Prostate gland (tissue), 2 donors: ENCODE measurements at places on chromosomes 3 and 15. TPM values are rescaled to one million over a fixed set of nuclear protein-coding genes. Genes with fewer than 3 reads are reported as not detected.

- H3K4me3 ChIP-seq, result no peak overlapping the region
- no peaks in the 10 kb centered on the region for H3K36me3 ChIP-seq
- no peaks in the 10 kb centered on the region for H3K27me3 ChIP-seq
- H3K4me1 ChIP-seq, result no peaks in the 10 kb centered on the region
- no peak for DNase-seq
Measured at GRCh38 chr15:38589502-38589901, 24.9 kb upstream of the RASGRP1 start.

DNA sequence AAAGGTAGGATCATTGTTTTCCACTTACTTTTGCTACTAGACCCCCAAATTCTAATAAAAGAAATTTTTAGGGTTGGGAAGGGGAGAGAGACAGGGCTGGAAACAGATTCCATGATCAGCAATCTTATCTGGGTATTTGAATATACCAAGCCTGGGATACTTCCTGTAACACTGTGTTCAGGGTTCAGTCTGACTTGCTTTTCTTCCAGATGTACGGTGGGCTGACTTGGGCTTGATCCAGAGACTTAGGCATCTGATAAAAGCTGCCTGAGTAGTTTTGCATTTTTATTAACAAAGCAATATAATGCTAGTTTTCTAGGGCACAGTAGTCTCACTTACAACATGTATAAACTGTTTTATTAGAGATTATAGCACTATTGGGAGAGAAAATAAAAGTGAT is 49.2 kb downstream of the KCNMB2 start:
- H3K27ac ChIP-seq, result no peak overlapping the region
- H3K36me3 ChIP-seq, result no peaks in the 10 kb centered on the region
- no peaks in the 10 kb centered on the region for H3K4me1 ChIP-seq
- no peaks in the 10 kb centered on the region for H3K27me3 ChIP-seq

- H3K4me3 ChIP-seq, result no peak overlapping the region
- no peaks in the 10 kb centered on the region for H3K36me3 ChIP-seq
- no peaks in the 10 kb centered on the region for H3K4me1 ChIP-seq
- no peak for DNase-seq
- H3K27me3 ChIP-seq, result no peaks in the 10 kb centered on the region
- no peak overlapping the region for H3K27ac ChIP-seq
Measured at GRCh38 chr15:60733196-60733595, 254.3 kb upstream of the ICE2 start.

- no peaks in the 10 kb centered on the region for H3K4me1 ChIP-seq
- no peak for DNase-seq
- H3K36me3 ChIP-seq, result no peaks in the 10 kb centered on the region
- H3K27me3 ChIP-seq, result no peaks in the 10 kb centered on the region
- no peak overlapping the region for H3K27ac ChIP-seq
Measured at GRCh38 chr3:50381383-50381782, 22.1 kb upstream of the TMEM115 start.

Gene C3orf49
- total RNA-seq, result not detected

Gene OXTR
- 1.6 TPM for total RNA-seq

Gene MLF1
- total RNA-seq, result 7.1 TPM

Gene PLIN1
- total RNA-seq, result 1.5 TPM
